ENCODE measurements at places on chromosomes 7 and 10.

DNA sequence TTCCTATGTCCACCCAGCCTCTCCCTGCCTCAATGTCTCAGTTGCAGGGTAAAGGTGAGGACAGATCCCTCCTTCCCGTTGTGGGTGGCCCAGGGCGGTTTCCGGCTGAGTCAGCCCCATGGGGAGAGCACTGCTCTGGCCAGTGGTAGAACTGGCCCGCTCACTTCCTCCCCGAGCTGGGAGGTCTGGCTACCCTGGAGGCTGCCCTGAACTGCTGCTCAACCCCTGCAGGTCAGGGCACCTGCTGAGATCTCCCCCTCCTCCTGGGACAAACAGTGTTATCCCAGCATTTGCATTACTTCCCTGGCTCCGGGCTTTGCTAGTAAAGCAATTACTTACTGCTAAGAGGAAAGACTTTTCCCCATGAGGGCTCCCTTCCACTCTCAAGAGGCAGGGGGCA is 21.4 kb upstream of the IMPDH1 start:
- DNase-seq = no peak

- no peak for DNase-seq
Observed at GRCh38 chr7:132207782-132208181, 368.5 kb downstream of the PLXNA4 start.

GRCh38 chr10:74544106-74544505 is 282.3 kb upstream of the KAT6B start:
- DNase-seq = no peak

- no peak for DNase-seq
Observed at GRCh38 chr7:93889261-93889660, 1.3 kb downstream of the TFPI2 start.

GRCh38 chr10:103879409-103879808 is 24.0 kb upstream of the SH3PXD2A start:
- no peak for DNase-seq

- no peak for DNase-seq
Observed at GRCh38 chr10:124572751-124573150, 111.1 kb downstream of the LHPP start.

DNA sequence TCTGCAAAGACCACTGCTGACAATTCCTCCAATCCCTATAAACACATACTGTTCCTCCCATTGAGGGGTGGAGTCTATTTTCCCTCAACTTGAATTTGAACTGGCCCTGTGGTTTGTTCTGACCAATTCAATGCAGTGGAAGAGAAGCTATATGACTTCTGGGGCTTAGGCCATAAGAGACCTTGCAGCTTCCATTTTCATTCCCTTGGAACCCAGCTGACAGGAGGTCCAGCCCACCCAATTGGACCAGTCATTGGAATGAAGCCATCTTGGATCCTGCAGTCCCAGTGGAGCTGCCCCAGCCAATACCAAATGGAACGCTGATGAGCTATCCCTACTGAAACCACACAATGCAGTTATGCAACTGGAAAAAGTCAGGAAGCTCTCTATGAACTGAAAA is 8.9 kb upstream of the TMED4 start:
- DNase-seq = no peak

DNA sequence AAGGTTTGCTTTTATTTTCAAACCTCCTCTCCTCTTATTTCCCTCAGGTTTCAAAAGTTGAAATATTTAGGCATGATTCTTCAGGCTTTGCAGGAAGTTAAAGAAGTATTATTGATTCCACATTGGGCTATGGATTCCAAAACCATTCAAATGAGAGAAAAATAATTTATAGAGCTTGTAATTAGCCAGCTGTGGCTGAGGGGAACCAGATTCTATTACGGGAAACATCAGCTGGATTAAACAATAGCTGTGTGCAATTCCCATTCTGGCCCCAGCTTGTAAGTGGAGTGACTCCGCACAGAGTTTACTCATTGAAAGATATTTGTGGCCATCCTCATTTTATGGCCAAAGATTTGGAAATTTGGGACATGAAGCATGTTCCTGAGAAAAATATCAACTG is 77.0 kb upstream of the PHYHIPL start:
- no peak for DNase-seq

DNA sequence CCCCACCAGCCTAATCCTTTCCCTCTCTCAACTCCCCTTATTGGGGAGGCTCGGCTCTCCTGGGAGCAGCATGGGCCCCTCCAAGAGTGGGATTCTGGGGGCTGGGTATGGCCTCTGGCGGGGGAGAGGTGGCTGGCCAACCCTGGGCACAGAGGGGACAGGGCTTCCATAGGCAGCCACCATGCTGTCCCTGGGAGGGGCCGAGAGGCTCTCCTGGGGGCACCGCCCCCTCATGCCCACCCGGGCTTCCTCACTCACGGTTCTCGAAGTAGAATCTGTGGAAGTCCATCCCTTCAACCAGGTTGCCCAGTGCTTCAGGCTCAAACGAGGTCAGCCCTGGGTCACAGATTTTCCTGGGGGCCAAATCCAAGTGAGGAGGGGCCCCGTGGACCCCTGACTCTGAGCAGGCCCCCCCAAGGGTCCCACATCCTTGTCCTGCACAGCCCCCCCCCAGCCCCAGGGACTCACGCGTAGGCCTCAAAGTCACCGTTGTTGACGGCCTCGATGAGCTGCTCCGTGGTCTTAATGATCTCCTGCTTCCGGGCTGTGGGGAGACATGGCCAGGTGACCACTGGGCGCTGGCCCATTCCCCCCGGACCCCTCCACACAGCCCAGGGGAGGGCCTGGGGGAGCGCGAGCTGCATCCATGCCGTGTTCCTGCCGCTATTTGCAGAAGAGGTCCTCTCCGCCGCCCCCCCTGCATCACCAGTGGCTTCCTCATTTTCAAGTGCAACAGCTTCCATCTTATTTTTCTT is 19.8 kb downstream of the YKT6 start:
- DNase-seq = no peak

GRCh38 chr7:138853448-138853847 is 55.5 kb upstream of the ATP6V0A4 start:
- DNase-seq = no peak

GRCh38 chr7:146902728-146903127 is 786.1 kb downstream of the CNTNAP2 start:
- no peak for DNase-seq

GRCh38 chr10:67241451-67241850 is 315.6 kb downstream of the LRRTM3 start:
- DNase-seq = no peak

DNA sequence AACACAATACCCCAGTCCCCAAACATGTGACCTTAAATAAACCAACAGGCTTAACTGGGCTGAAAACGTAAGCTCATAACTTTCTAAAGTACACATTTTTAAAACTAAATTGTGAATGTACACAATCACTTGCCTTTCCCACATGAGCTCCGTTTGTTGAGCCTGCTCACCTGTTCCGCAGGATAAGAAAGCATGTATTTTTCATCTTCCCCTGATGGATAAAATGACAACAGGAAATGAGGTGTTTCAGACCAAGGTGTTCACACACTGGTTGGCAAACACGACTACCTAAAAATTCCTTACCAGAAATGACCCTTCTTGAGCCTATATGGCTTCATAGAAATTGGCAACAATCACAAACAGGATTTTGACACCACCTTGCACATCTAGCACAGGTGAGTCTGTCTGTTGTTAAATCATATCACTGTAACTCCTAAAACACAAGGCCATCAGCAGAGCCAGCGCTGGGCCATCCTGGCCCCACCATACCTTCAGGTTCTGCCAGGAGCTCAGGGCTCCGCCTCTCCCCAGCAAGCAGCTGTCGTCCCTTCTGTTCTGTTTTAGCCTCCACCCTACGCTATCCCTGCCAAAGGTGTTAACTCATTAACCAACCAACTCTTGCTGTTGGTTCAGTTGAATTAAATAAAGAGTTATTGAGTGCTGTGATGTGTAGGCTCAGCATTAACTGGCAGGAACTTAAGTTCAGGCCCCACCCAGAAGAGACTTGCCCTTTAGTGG is 73.6 kb upstream of the RNF32 start:
- DNase-seq = no peak

DNA sequence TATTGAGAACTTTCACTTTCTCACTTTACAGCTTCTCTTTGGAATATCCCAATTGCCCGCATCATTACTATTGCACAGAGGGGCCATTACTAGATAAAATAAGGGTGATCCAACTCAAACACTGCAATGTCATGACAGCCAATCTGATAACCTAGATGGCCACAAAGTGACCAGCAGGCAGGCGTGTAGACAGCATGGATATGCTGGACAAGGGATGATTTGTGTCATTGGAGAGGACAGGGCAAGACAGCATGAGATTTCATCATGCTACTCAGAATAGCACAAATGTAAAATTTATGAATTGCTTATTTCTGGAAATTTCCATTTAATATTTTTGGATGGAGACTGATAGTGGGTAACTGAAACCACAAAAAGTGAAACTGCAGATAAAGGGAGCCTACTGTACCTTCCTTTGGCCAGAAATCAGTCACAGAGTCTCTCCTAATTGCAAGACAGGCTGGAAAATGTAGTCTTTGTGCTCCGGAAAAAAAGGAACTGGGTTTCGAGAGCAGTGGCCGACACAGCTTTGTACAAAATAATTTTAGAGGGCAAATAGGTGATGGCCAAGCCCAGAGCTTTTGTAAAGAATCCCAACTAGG is 6.1 kb upstream of the GSDME start:
- DNase-seq = no peak

GRCh38 chr7:10724449-10724848 is 249.2 kb upstream of the PHF14 start:
- DNase-seq = no peak

- DNase-seq = no peak
Observed at GRCh38 chr7:69067397-69067796, 530.9 kb upstream of the AUTS2 start.

GRCh38 chr10:87658321-87658795 is 1.3 kb upstream of the PAPSS2 start:
- no peak for DNase-seq

DNA sequence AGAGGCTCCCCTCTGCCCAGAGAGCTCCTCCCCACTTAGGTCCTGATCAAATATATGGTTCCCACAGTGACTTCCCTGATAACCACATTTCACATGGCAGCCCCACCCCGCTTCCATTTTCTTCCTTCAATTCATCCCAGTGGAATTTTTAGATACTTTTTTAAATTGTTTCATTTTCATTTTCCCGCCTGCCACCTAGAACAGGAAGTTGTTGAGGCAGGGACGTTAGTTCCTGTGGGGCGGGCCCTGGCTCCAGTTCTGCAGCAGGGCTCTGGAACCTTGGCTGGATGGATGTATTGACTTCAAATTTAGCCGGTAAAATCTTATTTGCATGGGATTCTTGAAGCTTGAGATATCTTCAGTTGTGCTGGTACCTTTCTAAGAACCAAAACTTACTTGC is 226.6 kb downstream of the PAXIP1 start:
- no peak for DNase-seq

GRCh38 chr10:132360766-132361447 is 28.9 kb downstream of the LRRC27 start:
- DNase-seq = no peak

- no peak for DNase-seq
Observed at GRCh38 chr10:98338896-98339295, 70.9 kb upstream of the LOXL4 start.

DNA sequence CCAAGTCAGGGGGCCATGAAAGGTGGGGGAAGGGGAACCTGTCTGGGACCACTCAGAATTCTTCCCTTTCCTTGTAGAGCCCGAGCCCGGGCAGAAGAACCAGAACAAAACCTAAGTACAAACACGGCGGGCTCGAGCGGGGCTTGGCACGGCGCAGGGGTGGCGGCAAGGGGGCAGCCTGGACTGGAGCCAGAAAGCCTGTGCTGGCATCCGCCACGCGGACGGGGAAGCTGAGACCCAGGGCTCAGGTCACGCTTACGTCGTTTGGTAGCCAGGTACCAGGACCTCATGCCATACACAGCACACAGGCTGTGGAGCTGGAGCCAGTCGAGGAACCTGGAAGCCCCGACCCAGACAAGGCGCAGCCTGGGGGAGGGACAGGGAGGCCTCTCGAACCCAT is 6.6 kb upstream of the GPER1 start:
- no peak for DNase-seq

GRCh38 chr10:71957546-71958275 is 6.5 kb upstream of the CHST3 start:
- DNase-seq = no peak

DNA sequence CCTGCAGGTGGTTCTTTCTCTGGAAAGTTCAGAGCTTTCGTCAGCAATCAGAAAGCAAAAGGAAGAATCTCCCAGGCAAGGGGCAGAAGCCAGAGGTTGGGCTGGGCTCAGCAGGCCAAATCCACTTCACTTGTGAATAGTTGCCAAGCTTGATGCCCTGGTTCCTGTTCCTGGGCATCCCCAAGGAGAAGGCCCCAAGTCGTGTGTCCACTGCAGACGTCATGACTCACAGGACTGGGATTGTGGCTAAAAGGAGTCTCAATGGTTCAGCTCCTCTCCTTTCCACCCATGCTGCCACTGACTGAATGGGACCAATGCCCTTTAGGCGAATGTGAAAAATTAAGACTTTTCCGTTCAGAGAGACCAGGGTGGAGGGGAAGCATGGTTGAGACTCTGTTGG is 38.6 kb upstream of the TRIM8 start:
- DNase-seq = no peak

DNA sequence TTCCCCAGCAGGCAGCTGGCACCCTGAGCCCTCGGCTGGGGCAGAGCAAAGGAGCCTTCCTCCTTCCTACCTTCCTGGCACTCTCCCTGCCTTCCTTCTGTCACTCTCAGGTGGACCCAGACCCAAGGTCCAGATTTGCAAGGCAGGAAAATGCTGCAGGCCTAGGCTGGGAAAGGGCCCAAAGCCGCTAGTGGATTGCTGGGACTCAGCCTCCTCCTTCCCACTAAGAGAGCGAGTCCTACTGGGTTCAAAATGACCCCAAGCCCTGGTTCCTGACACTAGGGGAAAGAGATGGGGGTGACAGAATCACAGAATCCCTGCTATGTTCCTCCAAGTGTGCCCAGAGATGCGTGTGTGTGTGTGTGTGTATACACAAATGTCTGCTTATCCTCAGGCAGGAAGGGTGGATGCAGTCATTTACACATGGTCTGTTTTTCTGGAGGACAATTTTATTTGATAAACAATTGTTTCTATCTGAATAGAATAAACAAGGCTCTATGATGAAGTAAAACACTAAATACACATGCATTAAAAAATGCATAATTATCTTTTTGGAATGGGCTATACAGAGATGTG is 1.3 kb upstream of the PLAU start:
- DNase-seq = no peak
